CD8-positive, alpha-beta memory T cell (primary cell): ENCODE measurements at places on chromosomes 11 and 22.

DNA sequence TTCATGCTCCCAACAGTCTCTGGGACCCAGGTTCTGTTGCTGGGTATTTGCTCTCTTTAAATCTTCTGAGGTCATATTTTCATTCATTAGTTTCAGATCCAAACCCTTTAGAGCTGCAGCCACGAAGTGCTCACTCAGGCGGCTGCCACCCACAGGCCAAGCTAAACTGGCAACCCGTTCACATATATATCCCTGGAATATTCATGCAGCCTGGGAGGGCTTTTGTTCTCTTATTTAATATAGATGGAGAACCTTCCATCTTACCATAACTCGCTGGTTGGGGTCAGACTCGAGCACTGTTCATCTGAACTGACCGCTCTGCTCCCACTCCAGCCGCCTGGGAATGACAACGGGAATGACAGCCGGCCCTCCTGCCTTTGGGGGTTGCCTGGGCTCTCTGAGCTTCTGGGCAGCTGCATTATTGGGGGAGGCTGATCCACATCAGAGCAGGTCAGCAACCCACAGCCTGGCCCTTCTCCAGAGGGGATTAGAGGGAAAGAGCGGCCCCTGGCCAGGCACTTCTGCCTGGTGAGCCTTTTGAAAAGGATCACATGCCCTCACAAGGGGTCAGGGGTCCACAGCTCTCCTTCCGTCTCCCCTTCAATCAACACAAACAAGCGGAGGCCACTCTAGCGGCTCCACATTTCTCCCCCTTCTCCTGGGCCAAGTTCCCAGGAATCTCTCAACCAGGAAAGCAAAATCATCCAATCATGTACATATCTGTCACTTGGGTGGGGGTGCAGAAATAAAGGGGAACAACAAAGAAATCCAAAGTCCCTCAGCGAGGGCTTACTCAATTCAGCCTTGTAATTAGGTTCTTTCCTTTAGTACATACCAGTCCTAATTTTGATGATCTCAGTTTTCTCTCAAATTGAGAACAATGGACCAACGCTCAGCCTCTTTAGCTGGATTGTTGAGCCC, 11.8 kb downstream of the TMEM184B start:
- no peaks in the 10 kb centered on the region for H3K27me3 ChIP-seq
- no peaks in the 10 kb centered on the region for H3K36me3 ChIP-seq
- no peak overlapping the region for H3K27ac ChIP-seq
- no peak for DNase-seq

DNA sequence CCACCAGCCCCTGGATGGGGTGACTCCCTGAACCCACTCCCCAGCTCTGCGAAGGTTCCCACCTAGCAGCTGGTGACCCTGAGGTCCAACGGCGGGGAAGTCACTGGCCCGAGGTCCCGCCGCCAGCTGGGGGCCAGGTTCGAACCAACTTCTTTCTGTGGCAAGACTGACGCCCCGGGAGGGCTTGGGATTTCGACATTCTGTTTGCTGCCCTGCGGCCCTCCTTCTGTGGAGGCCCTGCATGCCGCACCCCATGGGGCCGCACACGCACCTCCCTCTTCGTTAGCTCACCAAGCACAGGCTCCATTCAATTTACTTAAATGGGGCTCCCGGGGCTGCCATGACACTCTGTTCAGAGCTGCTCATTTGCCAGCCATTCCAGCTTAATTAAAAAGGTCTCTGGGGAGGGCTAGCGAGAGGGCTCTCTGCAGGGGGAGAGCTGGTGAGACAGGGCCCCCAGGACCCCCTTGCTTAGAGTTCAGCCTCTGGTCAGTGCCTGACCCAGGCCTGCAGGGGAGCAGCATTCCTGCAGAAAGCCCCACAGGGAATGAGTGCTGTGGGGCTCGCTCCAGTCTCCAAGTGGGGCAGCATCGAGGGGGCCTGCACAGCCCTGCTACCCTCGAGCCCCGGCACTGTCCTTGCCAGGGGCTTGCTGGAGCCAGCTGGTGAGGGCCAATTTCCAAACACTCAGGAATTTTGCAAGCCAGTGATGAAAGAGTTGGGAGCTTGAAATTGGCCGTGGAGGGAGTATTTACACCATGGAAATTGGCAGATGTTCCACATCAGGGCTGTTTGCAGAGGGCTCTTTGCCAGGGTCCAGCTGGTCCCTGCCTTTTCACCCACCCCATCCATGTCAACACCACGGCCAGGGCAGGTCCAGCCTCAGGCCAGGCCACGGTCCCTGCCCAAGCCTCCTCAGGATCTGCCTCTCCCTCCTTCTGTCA, 80.8 kb downstream of the CACNA1I start:
- no peak overlapping the region for H3K27ac ChIP-seq
- H3K27me3 ChIP-seq = no peaks in the 10 kb centered on the region
- H3K36me3 ChIP-seq = no peaks in the 10 kb centered on the region

GRCh38 chr11:19819148-19819547, 106.5 kb downstream of the NAV2 start:
- no peak for DNase-seq
- no peak overlapping the region for H3K27ac ChIP-seq
- H3K4me1 ChIP-seq = no peaks in the 10 kb centered on the region
- no peaks in the 10 kb centered on the region for H3K27me3 ChIP-seq

- no peaks in the 10 kb centered on the region for H3K4me1 ChIP-seq
- no peaks in the 10 kb centered on the region for H3K27me3 ChIP-seq
- no peak overlapping the region for H3K4me3 ChIP-seq
Measured at GRCh38 chr22:36588285-36588684, 59.3 kb upstream of the EIF3D start.

DNA sequence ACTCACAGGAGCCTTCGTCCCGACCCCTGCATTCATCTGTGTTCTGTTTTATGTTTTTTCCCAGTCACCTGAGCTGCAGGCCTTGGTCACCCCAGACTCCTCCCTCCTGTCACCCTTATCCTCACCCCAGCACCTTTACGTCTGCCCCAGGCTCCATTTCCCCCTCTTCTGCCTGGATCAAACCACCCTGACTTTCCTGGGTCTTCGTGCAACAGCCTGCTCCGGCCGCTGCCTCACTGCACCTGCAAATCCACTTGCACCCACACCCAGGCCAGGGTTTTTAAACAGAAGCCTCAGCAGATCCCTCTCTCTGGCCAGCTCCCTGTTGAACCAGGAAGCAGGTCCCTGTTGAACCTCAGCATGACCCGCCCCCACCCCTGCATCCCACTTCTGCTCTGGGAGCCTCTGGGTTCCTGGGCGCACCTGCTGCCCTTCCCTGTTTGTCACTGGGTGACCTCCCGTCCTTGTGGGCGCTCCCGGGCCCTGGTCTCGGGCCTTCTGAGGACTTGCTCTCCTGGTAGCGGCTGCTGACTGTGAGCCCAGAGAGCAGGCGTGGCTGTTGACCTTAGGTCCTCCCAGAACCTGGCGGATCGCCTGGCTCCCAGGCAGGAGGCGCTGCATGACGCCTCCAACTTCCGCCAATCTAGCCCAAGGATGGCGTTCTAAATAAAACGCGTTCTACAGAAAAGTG, 12.8 kb downstream of the MAPK8IP2 start:
- no peaks in the 10 kb centered on the region for H3K4me1 ChIP-seq
- H3K4me3 ChIP-seq = no peak overlapping the region
- no peak for DNase-seq
- H3K36me3 ChIP-seq = no peaks in the 10 kb centered on the region
- no peaks in the 10 kb centered on the region for H3K27me3 ChIP-seq
- no peak overlapping the region for H3K27ac ChIP-seq

- DNase-seq = no peak
- no peaks in the 10 kb centered on the region for H3K36me3 ChIP-seq
- no peaks in the 10 kb centered on the region for H3K27me3 ChIP-seq
- H3K4me3 ChIP-seq = no peak overlapping the region
Measured at GRCh38 chr22:46484156-46484860, 53.1 kb downstream of the CELSR1 start.
